ENCODE measurements at places on chromosomes 13 and 19.

GRCh38 chr13:49214917-49215376 is 5.2 kb upstream of the MLNR start:
- no peak for DNase-seq

GRCh38 chr13:19646063-19646462 is 12.6 kb downstream of the MPHOSPH8 start:
- DNase-seq: no peak

DNA sequence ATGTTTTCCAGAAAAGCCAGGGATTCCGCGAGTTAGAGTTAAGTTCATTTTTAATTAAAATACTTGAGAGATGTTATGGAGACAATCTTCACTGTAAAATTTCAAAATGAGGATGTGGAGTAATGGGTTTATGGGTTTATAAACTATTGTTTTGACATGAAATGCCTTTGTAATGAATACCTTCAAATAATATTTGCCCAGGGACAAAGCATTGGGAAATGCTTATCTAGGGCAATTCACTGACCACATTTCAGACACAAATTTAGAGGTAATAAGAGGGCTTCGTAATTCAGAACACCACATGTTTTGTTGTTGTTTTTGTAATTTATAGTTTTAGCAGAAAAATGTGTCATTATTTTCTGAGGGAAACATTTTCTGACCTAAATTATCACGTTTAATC is 241.1 kb upstream of the ATXN8OS start:
- no peak for DNase-seq

GRCh38 chr19:12346896-12347295 is 13.5 kb upstream of the ZNF563 start:
- DNase-seq: no peak

DNA sequence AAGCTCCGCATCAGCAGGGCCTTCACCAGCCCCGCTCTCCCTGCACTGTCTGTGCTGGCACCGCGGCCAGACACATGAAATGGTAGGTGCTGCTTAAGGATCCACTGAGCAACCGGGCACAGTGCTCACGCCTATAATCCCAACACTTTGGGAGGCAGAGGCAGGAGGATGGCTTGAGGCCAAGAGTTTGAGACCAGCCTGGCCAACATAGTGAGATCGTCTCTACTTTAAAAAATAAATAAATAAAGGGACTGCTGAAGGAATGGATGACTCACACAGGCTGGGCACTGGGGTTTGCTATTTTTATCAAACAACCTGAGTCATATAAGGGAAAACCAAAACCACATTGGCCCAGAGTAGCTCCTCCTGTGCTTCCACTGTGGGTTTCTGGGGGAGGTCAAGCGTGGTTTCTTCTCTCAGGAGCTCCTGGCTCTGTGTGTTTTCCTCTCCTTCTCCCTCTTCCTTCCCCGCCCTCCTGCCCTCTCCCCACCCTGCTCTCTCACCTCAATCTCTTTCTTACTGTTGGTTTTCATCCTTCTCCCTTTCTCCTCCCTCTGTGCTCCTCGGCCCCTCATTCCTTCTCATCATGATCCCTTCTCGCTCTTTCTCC is 21.3 kb downstream of the VRK3 start:
- DNase-seq: no peak

DNA sequence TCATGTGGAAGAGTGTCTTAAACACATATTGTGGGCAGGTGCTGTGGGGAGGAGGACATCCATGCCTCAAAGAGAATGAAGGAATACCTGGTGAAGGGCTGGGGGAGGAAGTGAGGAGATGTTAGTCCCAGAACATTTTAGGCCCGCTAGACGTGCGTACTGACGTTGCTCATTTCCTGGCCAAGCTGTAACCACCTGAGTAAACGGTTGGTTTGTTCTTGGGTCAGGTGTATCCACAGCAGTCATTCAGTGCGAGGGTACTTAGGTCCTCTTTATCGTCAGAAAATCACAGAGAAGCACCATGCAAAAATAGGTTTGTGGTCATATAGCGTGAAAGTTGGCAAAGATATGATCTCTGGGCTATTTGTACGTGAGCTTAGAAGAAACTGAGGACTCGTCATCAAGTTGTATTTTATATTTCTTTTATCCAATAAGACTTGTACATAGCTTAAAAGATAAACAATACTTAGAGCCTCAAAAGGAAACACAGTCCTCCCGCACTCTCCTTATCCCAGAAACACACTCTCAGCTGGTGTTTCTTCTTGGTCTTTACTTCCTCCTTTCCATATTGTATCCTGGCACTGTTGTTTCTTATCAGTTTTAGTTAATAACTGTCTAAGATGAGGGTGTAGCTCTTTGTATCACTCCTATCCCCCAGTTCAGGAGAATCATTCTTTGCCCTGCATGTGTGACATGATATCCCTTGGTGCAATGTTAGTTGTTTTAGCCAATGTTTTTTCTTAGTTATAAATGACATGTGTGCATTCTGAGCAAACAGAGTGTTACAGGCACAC is 52.0 kb downstream of the ARHGEF7 start:
- no peak for DNase-seq

DNA sequence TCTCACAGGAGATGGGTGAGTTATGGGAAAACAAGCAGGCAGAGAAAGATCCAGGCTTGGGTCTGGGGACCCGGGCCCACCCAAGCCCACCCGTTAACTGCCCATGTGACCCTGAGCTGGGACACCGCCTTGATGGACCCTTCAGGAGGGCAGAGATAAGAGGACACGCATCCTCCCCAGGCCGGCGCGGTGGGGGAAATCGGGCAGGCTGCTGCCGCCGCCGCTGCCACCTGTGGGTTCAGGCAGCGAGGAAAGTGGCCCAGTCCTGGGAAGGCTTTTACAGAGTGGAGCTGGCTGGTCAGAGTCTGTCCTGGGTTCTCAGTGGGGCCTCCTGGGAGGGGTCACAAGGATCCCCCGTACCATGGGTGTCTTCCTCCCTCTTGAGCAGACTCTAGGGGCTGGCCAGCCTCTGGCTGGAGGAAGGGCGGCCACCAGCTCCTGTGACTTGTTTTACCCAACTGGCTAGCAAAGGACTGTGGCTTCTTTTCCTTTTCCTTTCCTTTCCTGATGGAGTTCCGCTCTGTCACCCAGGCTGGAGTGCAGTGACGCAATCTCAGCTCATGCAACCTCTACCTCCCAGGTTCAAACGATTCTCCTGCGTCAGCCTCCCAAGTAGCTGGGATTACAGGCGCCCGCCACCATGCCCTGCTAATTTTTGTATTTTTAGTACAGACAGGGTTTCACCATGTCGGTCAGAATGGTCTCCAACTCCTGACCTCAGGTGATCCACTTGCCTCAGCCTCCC is 155.4 kb downstream of the KDM4B start:
- DNase-seq: no peak

DNA sequence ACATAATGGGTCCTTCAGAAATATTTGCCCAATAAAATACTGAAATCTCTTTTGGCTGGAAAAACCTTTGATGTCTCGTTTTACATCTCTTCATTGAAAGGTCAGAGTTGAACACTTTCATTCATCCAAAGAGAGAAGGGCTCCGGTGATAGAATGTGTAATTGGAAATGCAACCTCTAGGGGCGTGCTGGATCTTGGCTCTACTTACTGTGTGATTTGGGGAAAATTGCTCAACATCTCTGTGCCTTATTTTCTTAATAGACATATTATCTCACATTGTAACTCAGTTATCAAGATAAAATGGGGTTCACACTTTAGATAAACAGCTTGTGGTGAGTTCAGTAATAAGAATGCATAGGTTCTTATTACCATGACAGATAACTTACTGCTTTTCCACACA is 1444.1 kb downstream of the SLITRK5 start:
- DNase-seq: no peak

- no peak for DNase-seq
Measured at GRCh38 chr19:33604651-33605050, 17.1 kb upstream of the CHST8 start.

DNA sequence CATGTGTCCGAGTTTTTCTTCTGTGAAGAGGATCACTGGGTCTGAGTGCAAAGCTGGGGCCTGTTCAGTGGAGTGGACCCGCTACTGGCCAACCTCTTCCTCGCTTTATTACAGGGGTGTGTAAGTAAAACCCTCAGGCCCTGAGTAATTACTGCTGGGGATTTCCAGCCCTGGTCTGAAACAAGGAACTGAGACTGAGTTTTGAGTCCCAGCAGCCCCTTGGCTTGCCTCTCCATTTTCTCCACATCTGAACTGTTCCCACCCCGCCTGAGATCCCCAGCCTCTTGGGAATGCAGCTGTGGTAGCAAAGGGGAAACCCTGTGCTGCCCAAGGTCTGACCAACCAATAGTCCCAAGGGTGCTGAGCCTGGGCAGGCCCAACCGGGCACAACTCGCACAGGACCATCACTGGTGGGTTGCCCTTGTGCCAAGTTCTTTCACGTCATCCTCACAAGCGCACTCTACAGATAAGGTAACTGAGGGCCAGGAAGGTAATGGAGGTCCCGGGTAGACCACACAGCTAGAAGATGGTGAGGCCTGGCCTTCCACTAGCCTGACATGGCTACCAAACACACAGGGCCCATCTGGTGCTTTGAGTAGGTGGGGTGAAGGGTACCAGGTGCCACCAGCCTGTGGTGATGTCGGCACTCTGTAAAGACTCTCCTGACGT is 13.7 kb upstream of the SLC35E1 start:
- peak; percentile 38 for DNase-seq

DNA sequence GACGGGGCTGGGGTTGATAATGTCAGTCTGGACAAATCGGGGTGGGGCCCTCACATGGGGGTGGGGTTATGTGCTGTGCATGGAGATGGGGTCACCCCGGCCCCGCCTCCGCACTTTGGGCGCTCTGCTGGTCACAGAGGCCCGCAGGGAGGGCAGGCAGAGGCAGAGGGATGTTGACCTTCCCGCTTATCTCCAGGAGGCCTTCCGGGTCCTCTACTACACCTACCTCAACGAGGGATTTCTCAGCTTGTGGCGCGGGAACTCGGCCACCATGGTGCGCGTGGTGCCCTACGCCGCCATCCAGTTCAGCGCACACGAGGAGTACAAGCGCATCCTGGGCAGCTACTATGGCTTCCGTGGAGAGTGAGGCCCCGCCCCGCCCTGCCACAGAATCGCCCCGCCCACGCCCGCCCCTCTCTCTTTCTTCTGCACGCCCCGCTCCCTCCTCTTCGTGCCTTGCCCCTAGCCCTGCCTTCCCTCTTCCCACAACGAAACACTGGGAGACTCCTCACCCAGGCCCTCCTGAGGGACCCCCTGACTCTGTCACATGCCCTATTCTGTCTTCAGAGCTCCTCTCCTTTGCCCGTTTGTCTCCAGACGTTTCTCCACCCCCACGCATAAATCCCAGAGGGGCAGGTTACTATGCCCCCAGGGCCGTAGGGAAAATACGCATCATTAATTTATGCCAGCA is 32.8 kb downstream of the TMEM161A start:
- no peak for DNase-seq

DNA sequence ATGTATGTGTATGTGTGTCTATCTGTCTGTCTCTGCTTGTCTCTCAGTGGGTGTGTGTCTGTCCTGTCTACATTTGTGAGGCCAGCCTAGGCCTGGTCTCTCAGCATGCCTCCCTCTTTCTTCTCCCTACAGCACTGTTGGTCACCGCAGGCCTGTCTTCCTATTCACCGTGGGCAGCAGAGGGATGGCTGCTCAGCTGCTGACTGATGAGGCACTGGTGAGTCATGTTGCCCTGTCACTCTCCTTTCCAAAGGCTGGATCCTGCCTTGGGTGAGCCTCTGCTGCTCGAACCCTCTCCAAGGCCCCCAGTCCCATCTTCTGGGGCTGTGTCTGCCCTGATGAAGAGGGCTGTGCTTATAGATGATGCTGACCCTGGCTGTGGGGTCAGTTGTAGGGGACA is 6.3 kb downstream of the ZNF71 start:
- DNase-seq: no peak

All from stimulated activated CD4-positive, alpha-beta T cell treated with anti-CD3 and anti-CD28 coated beads, Interleukin-15, amount 100 ng/mL, for 48 hours (primary cell).